ENCODE measurements at places on chromosomes 13 and 19.

- DNase-seq, result no peak
Measured at GRCh38 chr13:35702316-35702715, 225.8 kb upstream of the MAB21L1 start.

DNA sequence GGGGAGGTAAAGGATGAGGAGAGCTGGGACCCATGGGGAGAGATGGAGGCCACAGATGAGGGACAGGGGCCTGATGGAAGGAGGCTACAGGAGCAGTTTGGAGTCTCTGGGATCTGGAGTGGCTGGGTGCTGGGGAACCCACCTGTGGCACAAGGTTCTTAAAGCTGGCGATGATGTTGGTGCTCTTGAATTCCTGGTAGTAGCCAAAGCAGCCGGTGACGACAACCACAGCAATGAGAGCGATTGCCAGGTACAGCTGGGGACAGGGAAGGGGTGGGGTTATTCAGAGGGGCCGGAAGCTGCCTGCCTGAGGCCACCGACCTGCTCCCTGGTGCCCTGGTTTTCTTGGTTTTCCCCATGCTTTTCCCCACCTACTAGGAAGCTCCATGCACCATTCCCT lies 2.8 kb downstream of the ATP4A start:
- no peak for DNase-seq

DNA sequence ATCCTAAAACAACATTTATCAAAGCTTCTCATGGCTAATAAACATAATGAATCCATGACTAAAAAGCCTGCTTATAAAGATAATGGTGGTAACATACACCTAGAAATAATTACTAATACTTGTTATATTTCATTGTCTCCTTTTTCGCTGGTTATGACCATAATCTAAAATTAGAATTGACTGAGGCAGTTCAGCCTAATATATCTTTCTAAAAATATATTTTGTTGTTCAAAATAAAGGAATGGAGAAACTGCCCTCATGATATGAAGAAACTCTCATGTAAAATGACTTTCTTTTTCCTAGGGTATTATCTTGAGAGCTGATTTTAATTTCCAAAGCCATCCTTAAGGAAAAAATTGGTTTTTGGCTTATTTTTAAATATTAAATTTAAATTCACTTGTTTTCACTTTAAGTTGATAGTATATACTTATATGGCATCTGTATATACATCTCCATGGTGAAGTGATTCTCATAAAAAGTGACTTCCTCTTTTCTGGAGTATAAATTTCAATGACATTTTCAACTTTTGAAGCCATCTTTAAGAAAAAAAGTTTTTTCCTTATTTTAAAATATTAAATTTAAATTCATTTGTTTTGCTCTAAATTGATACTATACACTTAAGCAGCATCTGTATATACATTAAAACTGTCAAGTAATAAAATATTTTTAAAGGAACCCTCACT lies 204.6 kb downstream of the VWA8 start:
- no peak for DNase-seq

DNA sequence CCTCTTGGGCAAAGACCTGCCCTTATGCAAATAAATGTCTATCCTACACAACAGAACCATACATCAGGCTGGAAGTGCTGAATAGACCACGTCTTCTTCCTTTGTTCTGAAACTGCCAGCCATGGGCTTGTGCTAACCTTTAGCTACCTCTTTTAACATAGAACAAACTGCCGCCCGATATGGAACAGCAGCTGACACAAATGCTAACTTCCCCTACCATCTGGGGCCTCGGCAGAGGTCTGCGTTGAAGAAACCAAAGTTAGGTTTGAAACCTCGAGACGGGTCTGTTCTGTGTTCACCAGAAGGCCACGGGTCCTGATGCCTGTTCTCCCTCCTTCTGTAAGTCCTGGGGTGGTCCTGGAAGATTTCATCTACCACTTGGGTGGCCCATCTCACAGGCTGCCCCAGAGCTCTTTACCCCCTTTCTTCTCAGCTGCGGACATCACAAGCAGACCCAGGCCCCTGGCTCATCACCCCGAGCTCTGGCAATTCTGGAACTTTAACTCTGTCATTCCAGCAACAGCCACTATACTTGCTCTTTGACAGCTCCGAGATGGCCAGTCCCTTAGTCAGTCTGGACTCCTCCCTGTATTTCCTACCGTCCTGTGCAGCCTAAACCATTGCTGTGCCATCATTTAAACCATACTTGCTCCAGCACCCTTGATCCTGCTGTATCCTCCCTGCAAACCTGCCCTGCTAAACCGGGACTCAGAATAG lies 146.7 kb downstream of the USP12 start:
- no peak for DNase-seq

All from stimulated activated CD4-positive, alpha-beta T cell treated with anti-CD3 and anti-CD28 coated beads, Interleukin-12 subunit alpha, Interleukin-12 subunit beta, amount 100 ng/mL, for 4 hours (primary cell).